Stimulated activated naive CD8-positive, alpha-beta T cell treated with anti-CD3 and anti-CD28 coated beads, Interleukin-15, amount 100 ng/mL, for 72 hours (primary cell): ENCODE measurements at places on chromosomes 7 and 10.
A peak's percentile ranks its signal among the peaks of the same experiment; 100 is the strongest.

DNA sequence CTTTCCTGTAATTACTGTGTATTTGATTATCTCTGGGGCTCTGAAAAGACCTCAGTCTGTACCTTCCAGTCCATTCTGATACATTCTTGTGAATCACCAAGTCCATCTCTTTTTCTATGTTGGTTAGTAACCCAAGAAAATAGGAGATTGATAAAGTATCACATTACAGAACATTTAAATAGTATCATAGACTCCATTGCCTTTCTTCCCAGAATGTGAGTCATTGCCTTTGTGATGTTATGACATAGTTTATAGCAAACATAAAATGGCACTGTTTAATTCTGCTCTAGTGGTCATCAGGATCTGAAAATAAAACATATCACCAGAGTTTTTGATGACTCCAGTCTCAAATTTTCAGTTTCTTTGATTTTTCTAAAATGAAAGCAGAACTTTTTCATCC is 78.4 kb downstream of the NRG3 start:
- DNase-seq: no peak

DNA sequence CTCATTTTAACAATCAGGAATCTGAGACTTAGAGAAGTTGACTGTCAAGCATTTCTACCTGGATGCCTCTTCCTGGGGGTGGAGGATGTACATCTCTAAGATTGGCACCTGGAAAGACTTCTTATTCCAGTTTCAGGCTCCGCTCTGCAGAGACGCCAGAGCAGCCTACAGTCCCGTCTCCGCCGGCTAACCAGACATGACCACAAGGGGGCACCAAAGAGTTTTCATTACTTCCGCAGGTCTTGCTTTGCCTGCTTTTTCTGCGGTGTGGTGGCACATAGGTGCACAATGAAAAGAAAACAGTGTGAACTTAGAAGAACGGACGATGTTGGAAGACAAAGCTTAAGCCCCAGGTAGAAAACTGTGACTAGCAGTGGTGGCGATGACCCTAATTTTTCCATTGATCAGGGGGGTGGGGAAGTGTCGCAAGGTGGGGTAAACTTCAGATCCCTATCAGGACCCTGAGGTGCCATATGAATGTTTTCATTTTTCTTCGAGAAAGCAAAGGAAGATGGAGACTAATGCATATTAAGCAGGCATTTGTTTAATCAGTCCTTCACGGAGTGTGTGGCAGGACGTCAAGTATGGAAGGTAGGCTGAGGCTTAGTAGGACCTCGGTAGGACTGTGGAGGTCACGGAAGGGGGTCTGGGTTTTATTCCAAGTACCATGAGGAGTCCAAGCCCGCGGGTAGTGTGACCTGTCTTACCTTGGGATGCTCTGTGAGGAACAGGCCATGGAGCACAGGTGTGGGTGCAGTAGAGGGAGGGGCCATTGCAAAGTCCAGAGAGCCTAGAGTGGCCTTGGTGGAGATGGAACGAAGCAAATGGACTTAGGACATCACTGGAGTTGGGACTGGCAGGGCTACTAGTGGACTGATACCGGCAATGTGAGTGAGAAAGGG is 60.1 kb upstream of the SORCS3 start:
- DNase-seq: peak; percentile 57

DNA sequence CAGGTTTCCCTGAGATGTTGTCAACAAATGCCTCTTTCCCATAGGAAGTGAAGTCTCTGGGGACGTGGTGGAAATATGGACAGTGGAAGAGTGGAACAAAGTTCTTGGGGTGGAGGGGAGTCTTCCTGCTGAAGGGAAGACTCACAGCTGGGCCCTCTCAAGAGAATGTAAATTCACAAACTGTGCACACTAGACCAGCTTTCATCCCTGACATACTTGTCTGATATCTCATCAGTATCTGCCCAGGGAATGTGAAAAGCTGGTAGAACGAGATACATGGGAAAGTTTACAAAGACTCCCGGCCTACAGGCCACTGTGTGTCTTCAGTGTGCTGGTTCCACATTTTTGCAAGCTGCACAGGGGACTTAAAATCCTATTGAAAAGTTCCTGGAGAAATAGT is 16.7 kb upstream of the CCDC3 start:
- no peak for DNase-seq

- no peak for DNase-seq
Measured at GRCh38 chr10:14329746-14330173, 964 bp downstream of the FRMD4A start.

DNA sequence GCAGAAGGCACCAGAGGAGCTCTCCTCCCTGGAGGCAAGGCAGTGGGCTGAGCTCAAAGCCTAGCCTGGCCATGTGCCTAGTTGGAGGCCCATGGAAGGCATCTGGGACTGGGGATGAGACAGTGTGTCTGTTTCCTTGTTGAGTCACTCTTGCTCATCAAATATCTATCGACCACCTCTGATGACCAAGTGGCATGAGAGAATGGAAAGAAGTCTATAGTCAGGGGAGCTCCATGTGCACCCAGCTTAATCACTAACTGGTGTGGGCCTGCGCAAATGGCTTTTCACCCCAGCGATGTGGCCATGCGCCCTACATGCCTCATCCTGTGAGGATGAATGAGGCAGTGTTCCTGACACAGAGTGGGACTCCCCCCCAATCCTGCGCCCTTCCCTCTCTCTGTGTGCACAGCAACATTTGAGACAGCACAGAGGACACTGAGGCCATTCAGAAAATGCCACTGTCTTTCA is 229.9 kb downstream of the RPS24 start:
- DNase-seq: no peak

- DNase-seq: no peak
Measured at GRCh38 chr7:16091701-16092310, 329.5 kb downstream of the CRPPA start.

DNA sequence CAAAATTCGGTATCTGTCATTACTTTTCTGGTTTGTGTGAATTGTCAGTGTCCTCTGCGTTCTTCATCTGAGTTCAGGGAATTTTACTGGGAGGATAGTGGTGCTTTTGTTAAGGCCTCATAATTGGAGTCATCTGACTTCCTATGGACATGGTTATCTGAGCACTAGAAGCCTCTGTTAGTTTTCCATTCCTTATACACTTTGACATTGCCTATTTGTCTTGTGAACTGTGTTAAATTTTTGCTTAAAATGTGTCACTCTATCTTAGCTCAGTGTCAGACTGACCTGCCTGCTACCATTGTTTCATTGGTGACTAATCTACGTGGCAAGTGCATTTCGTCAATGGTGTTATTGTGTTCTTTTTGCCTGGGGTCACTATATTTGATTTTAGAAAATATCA is 253.3 kb downstream of the SEMA3A start:
- DNase-seq: no peak

GRCh38 chr7:50629238-50629901 is 64.2 kb upstream of the DDC start:
- no peak for DNase-seq

DNA sequence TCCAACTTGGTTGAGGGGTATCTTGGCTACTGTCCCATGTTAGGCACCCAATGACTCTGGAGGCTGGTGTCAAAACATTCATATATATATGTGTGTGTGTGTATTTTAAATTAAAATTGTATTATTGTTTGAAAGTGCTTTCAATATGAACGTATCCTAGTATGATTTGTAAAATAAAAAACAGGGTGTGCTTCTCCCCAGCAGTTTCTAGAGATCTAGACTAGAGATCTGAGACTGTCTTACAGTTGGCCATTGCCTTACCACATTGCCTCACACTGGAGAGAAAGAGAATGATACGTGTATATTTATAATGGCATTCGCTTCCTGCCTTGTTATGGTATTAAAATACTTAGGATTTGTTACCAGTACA is 1.2 kb downstream of the BAG3 start:
- DNase-seq: no peak

DNA sequence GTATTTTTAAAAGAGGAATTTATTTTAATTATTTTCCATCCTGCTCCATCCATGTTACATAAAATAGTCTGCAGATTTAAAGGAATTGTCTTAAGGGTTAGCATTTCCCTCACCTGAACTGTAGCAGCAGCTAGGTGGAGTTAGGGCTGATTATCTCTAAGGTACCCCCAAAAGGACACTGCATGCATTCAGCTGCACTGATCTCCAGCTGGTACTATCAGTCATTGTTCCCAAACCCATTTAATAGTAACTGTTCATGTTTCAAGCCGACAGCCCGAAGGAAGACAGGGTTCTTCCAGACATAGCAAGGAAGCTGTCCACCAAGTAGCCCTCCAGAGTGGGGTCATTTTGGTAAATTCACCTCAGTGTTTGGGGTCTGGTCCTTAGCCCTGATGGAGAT is 48.7 kb downstream of the FAM171A1 start:
- DNase-seq: no peak

DNA sequence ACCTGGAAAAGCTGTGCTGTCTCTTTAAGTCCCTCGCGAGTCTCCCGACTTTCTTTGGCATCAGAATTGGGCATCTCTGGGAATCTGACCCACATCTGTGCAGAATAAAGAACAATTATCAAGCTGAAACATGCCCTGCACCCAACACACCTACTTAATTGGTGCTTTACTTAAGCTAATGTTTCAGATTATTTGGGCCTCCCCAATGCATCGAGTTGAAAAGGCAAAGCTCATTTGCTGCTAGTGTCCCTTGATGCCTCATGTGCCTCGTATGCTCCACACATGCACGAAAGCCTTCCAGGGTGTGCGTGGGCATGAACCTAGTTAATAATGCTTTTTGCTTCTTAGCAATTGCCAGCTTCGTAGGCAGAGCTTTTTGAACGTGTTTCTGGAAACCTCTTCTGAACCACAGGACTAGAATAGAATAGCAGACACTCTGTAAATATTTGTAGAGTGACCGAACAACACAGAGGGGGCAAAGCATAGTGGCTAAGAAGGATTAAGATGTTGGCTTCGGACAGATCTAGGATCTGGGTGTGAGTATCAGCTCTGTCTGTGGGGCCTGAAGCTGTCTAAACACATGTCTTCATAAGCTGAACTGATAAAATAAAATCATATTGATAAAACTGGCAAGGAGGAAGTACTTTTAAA is 26.7 kb upstream of the FGFR2 start:
- DNase-seq: no peak

GRCh38 chr7:106572394-106573124 is 88.4 kb downstream of the CCDC71L start:
- no peak for DNase-seq

GRCh38 chr7:118305671-118306070 is 81.2 kb downstream of the ANKRD7 start:
- no peak for DNase-seq

- DNase-seq: no peak
Measured at GRCh38 chr7:108348913-108349312, 107.3 kb downstream of the NRCAM start.

- DNase-seq: no peak
Measured at GRCh38 chr7:130476297-130477150, 15.4 kb upstream of the MEST start.

DNA sequence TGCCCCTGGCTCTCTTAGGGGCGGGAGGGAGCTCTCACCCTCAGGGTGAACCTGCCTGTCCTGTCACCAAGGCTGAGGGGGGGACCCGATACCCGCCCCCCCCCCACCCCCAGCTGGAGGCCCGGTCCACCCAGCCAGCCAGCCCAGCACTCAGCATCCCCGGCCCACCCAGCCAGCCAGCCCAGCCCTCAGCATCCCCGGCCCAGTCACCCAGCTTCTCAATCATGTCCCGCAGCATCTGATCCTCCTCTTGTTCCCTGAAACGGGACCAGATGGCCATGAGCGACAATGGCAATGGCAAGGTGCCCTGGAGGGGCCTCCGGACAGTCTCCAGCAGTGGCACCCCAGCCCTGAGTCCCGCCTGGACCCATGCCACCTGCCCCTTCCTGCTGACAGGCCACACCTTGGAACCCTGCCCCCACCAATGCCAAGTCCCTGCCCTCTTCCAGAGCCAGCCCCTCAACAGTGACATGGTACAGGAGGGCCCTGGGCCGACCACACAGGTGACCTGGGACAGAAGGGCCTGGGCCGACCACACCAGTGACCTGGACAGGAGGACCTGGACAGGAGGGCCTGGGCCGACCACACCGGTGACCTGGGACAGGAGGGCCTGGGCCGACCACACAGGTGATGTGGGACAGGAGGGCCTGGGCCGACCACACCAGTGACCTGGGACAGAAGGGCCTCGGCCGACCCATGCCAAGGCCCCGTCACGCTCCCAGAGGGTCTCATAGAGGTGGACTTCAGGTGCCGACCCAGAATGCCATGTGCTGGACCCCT is 24.2 kb downstream of the MICALL2 start:
- no peak for DNase-seq
